ENCODE measurements at places on chromosomes 6 and 20.

DNA sequence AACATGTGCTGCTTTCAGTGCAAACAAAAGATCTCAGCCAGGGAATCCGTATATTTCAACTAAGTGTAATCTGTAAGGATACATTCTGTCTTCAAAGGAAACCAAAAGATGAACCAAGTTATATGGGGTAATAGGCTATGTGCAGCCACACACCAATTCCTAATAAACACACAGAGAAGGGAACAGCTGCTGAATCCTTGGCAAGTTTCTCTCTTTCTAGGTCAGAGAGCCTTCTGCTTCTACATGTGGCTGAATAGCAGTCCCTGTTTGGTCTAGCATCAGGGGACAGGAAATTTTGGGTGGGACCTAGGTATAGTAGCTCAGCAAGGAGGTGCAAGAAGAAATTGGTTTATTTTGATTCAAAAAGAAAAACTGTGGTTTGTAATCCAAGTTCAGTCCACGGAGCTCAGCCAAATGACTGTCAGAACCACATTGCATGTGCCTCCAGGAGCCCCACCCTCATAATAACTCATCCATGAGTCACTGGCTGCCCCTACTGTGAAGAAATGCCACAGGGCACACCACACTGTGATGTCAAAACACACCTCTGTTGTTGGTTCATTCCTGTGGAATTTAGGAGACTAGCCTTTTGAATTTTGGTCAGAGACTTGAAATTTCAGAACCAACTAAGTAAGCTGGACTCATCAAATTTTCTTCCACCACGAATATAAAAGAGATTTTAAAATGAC is 21.1 kb downstream of the SPTLC3 start:
- peak; percentile 84 for DNase-seq

GRCh38 chr6:136563386-136564152 is 13.3 kb upstream of the MAP7 start:
- no peak for DNase-seq

- no peak for DNase-seq
Measured at GRCh38 chr6:108528878-108529277, 31.8 kb upstream of the FOXO3 start.

- no peak for DNase-seq
Measured at GRCh38 chr6:166488701-166489100, 97.8 kb downstream of the RAMACL start.

- no peak for DNase-seq
Measured at GRCh38 chr6:158752613-158753012, 66.6 kb downstream of the EZR start.

DNA sequence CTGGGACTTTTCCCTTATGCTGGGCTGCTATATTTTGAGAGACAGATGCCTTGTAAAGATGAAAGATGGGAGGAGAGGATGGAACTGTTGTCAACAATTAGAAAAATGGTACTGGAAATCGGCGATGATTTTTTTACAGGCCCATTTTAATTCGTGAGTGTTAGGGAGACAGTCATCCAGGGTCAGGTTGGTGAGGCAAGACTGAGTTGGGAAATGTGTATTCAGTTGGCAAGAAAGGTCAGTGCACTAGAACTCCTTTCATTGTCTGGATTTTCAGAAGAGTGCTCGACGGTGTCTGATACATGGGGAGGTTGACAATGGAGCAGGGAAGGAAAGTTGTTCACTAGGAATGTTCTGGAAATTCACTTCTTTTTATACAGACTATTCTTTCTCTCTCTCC is 394.4 kb downstream of the QKI start:
- no peak for DNase-seq

DNA sequence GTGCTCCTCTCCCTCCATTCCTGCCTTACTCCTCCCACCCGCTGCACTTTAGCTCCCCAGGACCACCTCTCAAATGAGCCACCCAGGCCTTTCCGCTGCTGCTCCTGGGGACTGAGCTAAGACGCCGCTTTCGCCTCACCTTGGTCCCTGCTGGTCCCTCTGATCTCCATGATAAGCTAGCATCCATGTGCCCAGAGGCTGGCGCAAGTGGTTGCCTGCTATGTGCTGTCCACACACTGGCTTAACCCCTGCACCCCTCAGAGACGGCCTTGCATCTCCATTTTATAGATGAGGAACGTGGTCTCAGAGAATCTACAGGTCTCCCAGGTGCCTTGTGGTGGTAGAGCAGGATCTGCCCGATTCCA is 160.1 kb upstream of the PMEPA1 start:
- DNase-seq = no peak

- DNase-seq = no peak
Measured at GRCh38 chr20:278181-278580, 12.4 kb downstream of the C20orf96 start.

DNA sequence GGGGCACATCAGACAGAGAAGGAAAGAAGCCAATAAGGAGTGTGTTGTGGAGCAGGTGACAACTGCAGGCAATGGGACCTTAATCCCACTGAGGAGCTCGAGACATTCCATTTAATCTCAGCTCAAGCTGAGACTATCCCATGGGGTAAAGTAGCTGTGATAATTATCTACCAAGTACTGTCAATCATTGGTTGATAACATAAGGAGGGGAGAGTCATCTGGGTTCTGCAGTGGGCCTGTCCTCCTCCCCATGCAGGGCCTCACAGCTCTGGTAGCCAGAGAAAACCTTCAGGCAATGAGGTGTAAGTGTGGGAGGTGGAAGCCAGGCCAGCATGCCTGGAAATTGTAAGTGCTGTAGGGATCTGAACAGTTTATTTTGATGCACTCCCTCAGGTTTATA is 375.0 kb upstream of the ARID1B start:
- DNase-seq = no peak

DNA sequence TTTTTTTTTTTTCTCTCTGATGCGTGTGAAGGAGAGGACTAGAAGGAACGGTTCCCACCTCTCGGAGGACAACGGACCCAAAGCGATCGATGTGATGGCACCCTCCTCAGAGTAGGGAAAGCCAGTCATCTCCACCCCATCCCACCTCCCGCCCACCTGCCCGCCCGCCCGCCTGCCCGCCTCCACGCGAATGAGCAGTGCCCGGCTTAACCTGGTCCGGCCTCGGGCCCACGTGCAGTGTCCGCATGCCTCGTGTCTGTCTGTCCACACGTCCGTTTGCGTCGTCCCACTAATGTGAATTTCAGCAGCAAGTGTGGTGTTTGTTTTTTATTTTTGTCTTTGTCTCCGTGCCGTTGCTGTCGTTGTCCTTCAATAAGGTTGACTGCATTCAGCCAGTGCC is 42.1 kb upstream of the MYL9 start:
- DNase-seq = no peak

- peak; percentile 83 for DNase-seq
Measured at GRCh38 chr20:9609887-9610502, 95.6 kb downstream of the LAMP5 start.

DNA sequence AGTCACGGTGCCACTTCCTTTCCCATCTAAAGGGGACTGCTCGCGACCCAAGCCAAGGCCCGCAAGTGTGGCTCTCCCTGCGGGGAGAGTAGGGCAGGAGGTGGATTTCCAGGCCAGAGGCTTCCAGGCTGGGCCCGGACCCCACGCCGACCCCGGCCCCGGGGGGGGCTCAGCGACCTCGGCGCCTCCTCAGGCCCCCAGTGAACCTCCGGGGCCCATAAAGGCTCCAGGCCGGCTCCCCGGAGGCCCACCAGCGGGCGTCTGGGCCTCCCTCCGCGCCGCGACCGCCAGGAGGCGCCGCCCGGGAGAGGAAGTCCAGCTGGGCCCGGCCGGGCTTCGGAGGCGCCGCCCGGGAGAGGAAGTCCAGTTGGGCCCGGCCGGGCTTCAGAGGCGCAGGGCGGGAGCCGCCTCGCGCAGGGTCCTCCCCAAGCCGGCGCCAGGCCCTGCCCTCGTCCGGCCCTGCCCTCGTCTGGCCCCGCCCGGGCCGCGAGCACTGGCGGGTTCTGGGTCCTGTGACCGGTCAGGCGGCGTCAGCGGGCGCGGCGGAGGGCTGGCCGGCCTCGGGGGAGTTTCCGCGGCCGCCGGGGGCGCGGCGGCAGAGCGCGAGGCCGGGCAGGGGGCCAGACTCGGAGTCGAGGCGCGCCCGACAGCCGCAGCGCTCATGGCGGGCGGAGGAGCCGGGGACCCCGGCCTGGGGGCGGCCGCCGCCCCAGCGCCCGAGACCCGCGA is at the start of gene RAB32:
TSS of gene RAB32 (plus strand) at position 623 of the 729 bp plus-strand sequence. CDS start at position 662, 39 bp downstream.
- peak; percentile 50 for DNase-seq

DNA sequence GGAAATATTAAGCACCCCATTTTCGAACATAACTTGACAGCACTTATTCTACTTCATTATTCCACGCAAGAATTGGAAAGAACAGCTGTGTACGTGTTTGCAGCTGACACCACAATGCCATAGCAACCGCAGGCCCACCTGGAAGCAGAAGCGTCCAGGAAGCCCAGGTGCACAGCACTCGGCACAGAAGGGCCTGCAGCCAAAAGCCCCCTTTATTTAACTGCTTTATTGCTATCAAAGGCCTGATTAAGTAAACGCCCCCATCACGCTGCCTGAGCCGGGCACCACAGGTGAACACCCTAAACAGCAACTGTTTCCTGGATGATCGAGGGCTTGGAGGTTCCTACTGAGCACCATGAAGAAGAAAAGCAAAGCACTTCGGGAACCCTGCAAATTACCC is 6.3 kb downstream of the TAF4 start:
- no peak for DNase-seq

DNA sequence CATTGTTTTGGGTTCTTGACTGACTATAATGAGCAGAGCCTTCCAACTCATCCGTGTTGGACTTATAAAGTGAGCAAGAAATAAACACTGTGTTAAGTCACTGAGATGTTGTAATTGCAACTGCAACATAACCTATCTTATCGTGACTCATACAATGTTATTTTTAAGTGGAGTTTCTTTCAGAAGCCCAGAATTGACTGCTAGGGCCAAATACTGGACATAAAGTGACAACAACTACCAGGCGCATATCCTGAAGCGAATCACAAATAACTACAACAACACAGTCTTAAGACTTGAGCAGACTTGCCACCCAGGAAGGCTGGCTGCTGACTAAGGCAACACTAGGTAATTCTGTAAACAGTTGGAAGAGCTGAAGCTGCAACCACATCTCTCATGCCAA is 326.6 kb downstream of the COL12A1 start:
- DNase-seq = no peak

- DNase-seq = peak; percentile 80
Measured at GRCh38 chr6:2999618-3000557, at the start of gene NQO2. Gene NQO2 (plus strand): TSS chr6:2999894. CDS start chr6:3006553, 6,659 bp downstream.

DNA sequence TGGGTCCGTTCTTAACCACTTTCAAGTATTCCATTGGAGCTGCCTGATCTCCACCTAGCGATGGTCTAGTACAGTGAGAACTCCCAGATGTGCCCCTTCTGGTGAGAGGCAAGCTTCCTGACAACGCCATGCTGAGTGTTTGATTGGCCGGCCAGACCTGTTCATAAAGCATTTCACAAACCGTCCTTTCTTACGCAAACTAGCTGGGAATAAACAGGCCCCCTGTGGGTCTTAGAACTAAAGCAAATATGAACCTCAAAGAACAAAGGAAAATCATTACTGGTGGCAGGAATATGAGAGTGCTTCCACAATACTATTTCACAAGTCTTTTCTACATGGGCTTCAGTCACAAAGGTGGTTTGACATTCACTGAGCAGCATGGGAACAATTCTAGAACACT is 15.6 kb upstream of the GCNT2 start:
- DNase-seq = peak; percentile 82

DNA sequence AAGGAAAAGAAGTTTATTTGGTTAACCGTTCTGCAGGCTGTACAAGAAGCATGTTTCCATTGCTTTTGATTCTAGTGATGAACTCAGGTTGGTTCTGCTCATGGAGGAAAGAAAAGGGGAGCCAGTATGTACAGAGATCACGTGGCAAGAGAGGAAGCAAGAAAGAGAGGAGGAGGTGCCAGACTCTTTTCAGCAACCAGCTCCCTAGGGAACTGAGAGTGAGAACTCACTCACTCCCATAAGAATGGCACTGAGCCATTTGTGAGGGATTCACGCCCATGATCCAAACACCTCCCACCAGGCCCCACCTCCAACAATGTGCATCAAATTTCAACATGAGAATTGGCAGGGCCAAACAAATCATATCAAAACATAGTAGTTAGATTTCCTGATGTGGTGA is 649.1 kb downstream of the EPM2A start:
- no peak for DNase-seq

DNA sequence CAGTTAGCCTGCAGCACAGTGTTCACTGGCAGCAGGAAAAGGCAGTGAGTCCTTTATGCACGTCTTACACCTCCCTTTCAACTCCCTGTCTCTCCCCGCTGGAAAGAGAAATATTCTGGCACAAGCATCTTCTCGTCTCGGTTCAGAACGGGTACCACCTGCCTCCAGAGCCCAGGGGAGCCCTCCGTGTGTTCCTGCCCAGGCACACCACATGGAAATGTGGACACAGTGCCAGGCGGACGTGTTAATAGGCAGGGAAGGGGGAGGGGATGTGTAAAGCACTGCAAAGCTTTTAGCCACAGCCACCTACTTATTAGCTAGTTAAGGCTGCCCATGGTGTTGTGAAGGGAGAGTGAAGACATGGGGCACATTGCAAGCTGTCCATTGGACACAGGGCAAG is 219.7 kb downstream of the FARS2 start:
- no peak for DNase-seq

DNA sequence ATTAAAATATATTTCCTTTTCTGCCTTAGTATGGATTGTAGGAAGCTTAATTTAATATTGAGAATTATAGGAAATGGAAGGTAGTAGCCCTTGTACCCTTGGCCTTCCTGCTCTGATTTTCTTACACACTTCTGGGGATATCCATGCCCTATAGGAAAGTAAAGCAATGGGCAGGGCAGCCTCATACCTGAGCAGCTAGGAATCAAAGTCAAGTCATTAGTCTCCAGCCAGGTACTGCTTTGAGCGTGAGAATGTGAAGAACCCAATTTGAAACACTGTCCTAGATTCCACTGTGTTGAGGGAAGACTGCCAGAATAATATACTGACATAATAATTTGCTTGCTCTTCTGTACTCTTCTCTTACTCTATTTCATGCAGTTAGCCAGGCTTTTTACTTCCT is 51.0 kb upstream of the L3MBTL3 start:
- no peak for DNase-seq

DNA sequence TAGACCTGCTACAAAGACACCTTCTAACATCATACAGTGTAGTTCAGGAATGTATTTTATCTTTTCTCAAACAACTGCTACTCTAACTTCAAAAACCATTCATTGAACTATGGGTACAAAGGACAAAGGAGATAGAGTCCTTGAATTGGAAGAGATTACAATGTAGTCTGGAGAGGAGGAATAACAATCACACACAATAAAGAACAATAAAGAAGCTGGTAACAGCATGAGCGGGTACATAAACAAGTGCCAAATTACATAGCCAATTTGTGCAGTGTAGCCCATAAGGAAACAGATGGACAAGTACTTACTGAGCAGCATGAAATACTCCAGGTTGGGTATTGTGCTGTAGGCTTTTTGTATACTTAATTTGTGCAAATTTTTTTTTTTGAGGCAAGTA is 44.3 kb downstream of the OSTM1 start:
- no peak for DNase-seq

GRCh38 chr6:57134954-57135353 is 37.2 kb upstream of the BAG2 start:
- DNase-seq = no peak

DNA sequence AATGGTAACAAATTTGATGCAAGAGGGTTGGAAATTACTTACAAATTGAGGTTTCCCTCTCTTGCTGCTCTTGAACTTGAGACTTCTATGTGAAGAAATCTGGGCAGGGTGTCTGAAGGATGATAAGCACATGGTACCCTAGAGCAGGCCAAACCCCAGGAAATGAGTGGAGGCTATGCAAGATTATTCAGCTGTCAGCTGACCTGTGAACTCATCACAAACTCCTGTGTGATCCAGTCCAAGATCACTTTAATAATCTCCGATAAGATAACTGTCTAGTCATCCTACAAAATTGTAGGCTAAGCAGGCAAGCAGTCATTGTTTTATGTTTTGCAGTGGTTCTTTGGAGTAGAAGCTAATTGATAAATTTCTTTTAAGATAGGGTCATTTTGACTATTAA is 213.1 kb downstream of the BTBD3 start:
- DNase-seq = no peak

Measured in A549 (cell line).